ENCODE measurements at places on chromosomes 5 and 9.

- no peak for DNase-seq
Measured at GRCh38 chr5:68232277-68232676, 16.7 kb downstream of the PIK3R1 start.

DNA sequence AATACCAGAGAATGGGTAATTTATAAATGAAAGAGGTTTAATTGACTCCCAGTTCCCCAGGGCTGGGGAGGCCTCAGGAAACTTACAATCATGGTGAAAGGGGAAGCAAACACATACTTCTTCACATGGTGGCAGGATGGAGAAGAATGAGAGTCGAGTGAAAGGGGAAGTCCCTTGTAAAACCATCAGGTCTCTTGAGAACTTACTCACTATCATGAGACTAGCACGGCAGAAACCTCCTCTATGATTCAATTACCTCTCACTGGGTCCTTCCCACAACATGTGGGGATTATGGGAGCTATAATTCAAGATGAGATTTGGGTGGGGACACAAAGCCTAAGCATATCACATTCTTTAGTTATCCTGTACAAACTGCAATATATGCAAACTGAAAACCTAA is 609.4 kb downstream of the MTRR start:
- DNase-seq: no peak

GRCh38 chr5:16864631-16865131 is 71.4 kb downstream of the MYO10 start:
- DNase-seq: no peak

- DNase-seq: no peak
Measured at GRCh38 chr9:72315089-72315509, 49.9 kb downstream of the ZFAND5 start.

- DNase-seq: no peak
Measured at GRCh38 chr5:75710637-75711036, 6.6 kb downstream of the POC5 start.

GRCh38 chr9:113692256-113692655 is 183.9 kb upstream of the ZNF618 start:
- no peak for DNase-seq

DNA sequence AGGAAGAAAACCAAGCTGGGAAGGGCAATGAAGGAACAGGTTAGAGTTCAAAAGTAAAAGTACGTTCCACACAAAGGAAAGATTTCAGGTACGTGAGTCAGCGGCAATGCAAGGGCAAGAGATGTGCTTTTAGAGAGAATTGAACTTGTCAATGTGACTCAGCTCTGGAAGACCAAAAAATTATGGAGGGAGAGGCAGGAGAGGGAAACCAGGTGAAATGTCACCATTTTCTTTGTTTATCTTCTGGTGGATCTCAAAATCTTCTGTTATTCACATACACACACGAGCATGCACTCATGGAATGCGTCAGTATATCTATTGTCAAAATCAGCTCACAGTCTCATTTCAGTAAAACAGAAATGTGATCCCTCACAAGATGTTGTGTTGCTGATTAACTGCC is 148.8 kb upstream of the RFX3 start:
- no peak for DNase-seq

GRCh38 chr5:175444060-175444904 is at the start of gene DRD1:
Gene DRD1, minus strand, starts transcription at chr5:175444182. Its CDS starts 1,083 bp downstream, at chr5:175443099.
- DNase-seq: peak; percentile 52

DNA sequence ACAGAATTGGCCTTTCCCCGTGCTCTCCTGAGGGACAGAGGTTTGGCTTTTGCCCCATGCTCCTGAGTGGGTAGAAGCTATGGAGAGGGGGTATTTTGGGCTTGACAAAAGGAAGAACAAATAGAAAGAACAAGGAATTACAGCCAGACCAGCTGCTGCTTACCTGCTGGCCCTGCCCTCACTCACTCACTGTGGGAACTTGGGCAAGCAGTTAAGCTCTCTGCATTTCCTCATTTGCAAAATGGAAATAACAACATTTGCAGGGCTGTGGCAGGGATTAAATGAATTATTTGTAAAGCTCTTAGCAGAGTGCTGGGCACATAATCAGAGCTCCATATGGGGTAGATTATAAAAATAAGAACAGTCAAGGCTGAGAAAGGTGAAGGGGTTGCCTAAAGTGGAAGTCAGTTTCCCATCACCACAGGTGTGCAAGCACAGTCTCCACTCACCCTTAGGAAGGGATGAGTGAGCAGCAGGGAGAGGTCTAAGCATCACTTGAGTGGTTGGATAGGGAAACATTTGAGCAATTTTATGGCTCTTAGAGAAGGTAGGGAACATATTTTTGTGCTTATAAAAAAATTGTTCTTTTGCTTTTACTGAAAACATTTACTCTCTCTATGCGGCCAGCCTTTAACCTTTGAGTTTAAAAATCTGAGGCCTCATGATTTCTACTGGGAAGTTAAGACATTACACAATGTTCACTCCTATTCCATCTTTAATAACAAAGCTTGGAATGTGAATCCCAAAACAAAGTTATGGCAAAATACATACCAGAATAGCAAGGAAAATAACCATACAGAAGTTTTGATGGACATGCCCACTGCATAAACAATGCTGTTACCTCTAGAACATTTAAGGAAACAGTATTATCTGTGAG is 42.8 kb upstream of the LHFPL2 start:
- no peak for DNase-seq

GRCh38 chr9:114820776-114821501 is 15.1 kb upstream of the TNFSF15 start:
- DNase-seq: no peak

DNA sequence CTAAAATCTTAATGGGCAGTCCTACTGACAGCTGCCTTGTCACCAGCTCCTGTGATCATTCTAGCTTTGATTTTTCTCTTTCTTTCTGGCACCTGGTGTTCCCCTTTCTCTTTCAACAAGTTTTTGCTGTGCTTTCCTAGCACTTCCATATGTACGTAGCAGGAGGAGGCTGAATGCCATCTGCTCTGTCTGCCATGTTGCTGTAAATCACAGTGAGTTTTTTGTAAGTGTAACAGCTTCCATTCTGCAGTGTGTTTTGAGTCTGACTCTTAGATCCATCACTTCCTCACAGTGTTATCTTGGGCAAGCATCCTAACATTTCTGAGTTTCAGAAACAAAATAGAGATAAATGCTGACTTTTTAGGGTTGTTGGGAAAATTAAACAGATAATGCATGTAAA is 247.9 kb downstream of the DOCK8 start:
- DNase-seq: no peak

DNA sequence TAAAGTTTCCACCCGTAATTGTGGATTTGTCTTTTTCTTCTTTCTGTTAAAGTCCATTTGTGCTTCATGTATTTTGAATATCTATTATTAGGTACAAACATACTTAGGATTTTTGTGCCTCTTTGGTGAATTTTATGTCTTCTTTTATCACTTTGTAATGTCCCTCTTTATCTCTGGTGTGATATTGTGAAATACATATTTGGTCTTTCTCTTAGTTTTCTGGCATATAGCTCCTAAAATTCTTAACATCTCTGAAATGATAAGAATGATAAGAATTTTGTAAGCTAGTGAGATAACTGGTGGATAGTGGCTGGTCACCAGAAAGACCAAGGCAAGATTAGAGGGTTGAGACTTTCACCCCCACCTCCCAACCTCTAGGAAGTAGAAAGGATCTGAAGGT is 111.1 kb downstream of the KCTD16 start:
- DNase-seq: no peak

DNA sequence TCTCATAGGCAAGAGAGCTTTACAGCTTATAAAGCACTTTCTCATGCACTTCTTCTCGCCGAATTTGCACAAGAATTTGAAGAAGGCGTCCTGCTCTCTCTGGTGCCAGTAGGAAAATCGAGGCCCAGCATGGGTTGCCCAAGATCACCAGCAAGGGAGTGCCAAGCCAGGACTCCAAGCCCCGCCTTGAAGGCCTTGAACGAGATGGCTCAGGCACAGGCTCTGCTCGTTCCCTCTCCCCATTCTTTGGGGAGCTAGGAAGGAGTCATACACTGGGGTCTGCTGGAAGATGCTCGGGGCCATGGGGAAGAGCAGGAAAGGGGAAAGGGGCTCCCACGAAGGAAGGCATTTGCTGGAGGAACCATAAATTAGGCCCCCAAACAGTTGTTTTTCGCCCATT is 46.7 kb downstream of the PAX5 start:
- DNase-seq: no peak

- no peak for DNase-seq
Measured at GRCh38 chr5:163504079-163504931, 1.1 kb upstream of the MAT2B start.

- DNase-seq: no peak
Measured at GRCh38 chr9:81526587-81526986, 162.8 kb downstream of the TLE1 start.

DNA sequence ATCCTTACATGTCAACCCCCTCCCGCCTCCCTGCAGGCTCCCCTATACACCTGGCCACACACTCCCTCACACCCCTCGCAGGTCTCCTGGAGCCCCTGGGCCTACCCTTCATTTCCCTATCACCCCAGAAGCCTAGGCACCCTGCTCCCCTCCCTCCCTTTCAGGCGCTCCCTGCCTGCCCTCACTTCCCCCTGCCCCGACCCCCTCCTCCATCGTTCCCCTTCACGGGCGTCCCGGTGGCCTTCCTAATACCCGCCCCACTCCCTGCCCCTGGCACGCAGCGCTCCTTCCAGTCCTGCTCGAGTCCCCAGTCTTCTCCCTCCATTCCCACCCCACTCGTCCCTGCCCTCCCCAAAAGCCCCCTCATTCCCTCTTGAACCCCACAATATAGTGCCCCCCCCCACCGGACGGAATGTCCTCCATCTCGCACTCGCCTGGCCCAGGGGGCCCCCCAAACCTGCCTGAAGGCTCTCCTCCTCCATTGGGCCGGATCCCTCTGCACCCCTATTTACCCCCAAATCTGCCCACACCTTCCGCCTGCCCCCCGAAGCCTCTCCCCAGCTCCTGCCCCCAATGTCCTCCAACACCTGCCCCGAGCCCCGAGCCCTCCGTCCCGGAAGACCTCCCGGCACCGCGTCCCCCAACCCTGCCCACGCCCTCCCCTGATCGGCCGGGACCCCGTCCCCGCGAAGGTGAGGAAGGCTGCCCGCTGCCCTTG is 746 bp downstream of the STRBP start:
- no peak for DNase-seq

DNA sequence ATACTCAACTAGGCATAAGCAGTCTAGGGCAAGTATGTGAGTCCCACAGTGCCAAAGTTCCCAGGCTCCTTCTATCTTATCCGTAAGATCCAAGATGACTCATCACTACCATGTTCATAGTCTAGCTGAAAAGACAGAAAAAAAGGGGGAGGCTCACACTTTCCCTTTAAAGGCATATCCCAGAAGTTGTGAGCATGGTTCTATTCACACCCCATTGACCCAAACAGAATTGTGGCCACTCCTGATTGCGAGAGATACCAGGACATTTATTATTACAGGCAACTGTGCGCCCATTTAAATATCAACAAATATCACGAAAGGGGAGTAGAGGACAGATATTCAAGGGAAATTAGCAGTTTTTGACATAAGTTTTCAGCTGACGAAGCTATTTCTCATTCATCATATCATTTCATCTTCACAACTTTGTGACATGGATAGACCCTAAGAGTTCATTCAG is 8.1 kb upstream of the PFDN1 start:
- DNase-seq: no peak

GRCh38 chr9:76655121-76655541 is 109.1 kb upstream of the PCA3 start:
- DNase-seq: no peak

DNA sequence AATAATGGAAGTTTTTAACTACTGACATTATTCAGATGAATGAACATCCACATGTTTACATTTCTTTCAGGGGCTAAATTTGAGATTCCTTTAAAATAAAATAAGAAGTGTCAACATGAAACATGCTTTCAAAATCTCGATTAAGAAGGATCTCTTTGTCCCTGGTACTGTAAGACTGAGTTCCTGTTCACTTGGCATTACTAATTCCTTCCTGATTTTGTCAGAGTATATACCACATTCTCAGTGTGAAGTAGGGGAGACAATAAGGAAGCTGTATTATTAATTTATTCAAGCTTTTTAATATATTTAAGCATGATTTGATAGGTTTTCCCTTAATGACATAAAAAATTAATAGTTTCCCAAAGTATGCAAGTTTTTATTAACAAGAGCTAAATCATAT is 81.5 kb upstream of the GRHPR start:
- no peak for DNase-seq

- no peak for DNase-seq
Measured at GRCh38 chr9:26358836-26359235, 533.8 kb downstream of the CAAP1 start.

GRCh38 chr5:177358370-177358819 is 671 bp downstream of the RGS14 start:
- DNase-seq: no peak

DNA sequence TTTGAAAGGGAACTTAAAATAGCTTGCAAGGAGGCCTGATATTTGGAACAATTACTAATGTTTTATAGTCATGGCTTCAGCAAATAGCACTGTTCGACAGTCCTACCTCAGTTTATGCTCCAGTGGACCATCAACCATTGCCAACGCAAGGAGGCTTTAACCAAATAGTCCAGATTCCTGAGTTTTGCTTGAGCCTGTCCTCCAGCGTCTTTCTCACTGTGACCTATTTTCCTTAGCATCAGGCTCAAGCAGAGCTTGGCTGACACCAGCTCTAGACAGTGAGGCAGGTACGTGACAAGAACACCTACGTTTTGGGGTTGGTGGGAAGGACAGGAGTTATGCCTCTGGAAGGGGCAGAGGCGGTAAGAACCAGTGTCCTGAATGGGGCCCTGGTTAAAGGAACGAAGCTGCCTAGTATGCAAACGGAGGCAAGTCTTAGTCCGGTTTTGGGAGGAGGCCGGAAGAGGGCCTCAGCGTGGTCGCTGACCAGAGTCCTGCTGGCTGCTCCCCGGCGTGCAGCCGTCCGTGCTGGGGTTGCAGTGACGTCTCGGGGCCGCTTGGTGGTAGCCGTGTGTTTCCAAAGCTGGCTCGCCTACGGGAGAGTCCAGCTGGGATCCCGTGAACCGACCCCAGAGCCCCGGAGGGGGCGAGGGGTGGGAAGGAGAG is 998 bp upstream of the FGF18 start:
- DNase-seq: no peak

DNA sequence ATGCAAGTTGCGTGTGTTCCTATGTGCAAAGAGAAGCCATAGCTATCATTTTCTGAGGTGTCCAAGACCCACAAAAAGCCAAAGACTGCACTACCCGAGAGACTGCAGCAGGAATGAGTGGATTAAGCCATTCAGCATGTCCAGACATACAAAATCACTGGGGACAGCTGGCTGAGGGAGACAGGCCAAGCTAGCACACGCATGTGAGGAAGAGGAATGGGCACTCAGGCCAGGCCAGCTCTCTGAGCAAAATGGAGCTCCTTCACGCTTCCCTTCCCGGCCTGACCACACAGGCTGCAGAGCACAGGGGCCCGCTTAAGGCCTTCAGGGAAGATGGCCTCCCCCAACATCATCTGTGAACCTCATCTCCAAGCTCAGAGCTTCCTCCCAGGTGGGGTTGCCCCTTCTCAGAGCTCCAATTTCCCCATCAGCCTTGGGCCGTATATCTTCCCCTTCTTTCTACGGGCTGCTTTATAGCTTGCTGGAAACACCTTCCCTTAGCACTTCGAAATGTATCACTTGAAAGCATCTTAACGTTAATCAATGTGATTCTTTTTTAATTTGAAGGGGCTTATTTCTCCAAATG is 8.4 kb downstream of the DCANP1 start:
- no peak for DNase-seq
